ENCODE measurements at places on chromosomes 6 and 20.
A peak's percentile ranks its signal among the peaks of the same experiment; 100 is the strongest.

GRCh38 chr6:51788121-51788520, 299.3 kb downstream of the PKHD1 start:
- no peak for DNase-seq

- peak; percentile 88 for DNase-seq
Observed at GRCh38 chr6:62285612-62286469, at the start of gene KHDRBS2. KHDRBS2 (minus strand) TSS chr6:62286225.

GRCh38 chr6:110664933-110665332, 150.3 kb downstream of the CDK19 start:
- DNase-seq, result no peak

DNA sequence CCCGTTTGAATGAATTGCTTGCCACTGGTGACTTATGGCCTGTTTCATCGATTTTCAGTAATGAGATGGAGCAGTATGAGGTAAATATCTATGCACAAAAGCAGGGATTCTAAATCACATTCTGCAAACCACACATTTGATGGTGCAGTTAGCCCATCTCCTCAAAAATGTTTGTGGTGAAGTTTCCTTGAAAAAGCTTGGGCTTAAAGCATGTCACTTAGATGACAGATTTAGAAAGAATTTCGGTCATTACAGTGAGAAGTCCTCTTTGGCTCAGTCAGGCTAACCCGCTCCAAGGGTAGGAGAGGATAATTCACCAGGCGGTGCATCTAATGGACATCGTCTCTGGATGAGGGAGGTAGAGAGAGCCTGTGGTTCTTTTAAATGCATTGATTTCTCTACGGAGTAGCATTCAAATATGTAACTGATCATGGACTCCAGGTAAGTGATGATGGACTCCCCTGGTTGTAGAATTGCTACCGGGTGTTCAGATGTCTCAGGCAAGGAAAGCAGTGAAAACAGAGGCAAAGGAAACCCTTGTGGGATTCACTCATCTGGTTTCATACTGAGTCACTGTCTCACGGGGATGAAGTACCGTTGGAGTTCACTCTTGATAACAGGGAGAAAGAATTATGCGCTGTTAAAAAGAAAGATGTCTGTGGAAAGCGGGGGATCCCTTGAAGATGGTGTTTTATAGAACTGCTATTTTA, 65.3 kb downstream of the AIG1 start:
- no peak for DNase-seq

Data from Right ventricle myocardium inferior (tissue), 1 donor.